ENCODE measurements at places on chromosomes 7 and 10.

GRCh38 chr7:13068032-13068431 lies 380.6 kb downstream of the ARL4A start:
- no peak for DNase-seq

GRCh38 chr7:150665896-150666295 lies 19.6 kb upstream of the GIMAP2 start:
- DNase-seq: no peak

- no peak for DNase-seq
Observed at GRCh38 chr10:37721100-37721499, 136.3 kb downstream of the ZNF248 start.

DNA sequence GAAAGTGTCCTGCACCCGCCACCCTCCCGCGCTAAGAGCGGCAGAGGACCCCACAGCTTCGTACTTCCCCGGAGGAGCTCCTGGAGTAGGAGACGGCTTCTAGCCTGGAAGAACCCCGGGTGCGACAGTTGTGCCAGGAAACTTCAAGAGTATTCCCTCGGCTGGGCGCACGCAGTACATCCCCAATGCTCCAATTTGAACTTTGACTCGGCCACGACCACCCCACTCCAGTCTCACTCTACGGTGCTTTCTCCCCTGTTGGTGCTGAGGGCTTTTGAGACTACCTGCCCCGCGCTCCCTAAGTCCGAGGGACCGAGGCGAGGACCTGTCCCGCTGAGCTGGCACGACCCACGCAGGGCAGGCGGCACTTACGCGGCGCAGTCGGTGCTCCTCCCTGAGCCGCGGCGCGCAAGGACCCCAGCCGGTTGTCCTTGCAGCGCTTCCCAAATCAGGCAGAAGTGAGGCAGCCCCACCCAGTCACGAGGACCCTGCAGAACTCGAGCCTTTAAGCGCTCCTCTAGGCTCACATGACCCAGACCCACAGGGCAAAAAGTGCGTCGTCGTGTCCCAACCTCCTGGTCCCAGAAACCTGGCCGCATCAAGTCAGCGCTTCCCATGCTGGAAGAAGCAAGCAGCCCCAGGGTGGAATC lies at the start of gene CPVL:
Gene CPVL (minus strand): TSS at position 481 of the 650 bp plus-strand sequence. CDS start 25,476 bp downstream, outside the sequence.
- no peak for DNase-seq

- DNase-seq: no peak
Observed at GRCh38 chr7:21104124-21104500, 317.4 kb upstream of the SP8 start.

DNA sequence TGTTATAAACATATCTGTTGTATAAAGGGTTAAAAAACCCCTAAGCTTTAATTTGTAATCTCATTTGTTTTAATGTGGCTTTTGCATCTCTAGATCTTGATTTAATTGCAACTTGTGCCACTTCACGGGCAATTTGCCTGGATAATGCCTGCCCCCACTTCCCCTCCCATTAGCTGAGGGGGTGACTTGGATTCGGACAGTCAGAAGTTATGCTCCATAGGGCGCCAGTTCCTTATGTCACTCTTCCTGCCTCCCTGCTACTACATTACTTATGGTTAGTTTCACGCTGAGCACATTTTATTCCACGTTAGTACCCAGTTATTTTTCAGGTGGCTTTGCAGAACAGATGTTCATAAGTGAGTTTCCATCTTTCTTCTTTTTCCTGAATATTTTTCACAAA lies 1015.2 kb upstream of the PHF14 start:
- no peak for DNase-seq

DNA sequence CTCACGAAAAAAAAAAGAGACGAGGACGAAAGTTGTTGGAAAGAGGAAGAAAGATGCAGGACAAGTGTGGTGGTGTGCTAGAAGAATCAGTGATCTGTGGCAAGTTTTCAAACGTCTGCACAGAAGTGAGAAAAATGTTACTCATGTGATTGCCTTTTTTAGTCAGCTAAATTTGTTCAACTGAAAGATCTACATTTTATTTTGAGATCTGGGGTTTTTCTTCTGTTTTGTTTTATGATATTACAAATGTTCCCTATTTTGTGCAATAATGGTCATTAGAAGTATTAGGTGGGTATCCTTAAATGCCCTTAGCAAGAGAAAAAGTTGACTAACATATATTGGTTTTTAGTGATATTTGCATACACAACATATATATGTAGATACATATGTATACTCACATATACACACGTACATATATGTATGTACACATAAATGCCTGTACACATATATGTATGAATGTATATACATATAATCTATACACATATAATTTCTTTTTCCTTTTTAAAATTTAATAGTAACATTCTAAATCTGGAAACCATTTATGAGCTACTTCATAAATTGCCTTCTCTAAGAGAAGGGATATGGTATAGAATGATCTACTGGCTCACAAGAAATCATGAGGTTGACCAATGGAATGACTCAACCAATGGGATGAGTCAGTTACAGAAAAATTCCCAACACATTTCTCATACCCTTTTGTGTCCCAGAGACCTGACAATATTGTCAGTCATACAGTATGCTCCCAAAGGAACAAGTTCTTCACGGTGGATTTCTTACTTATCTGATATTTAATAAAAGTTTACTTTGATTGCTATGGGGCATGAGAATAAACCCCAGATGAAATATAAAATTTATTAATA lies 38.4 kb downstream of the SLC39A12 start:
- DNase-seq: no peak

- DNase-seq: no peak
Observed at GRCh38 chr10:4813023-4813422, 13.0 kb upstream of the AKR1E2 start.
